ENCODE measurements at places on chromosomes 2 and 18.

- no peak for DNase-seq
These were observed 16.5 kb upstream of the NRP2 start for GRCh38 chr2:205665791-205666190.

- no peak for DNase-seq
These were observed 118.0 kb downstream of the TRIM43 start for GRCh38 chr2:95709831-95710230.

GRCh38 chr2:57539761-57540160 is 506.8 kb upstream of the VRK2 start:
- no peak for DNase-seq

DNA sequence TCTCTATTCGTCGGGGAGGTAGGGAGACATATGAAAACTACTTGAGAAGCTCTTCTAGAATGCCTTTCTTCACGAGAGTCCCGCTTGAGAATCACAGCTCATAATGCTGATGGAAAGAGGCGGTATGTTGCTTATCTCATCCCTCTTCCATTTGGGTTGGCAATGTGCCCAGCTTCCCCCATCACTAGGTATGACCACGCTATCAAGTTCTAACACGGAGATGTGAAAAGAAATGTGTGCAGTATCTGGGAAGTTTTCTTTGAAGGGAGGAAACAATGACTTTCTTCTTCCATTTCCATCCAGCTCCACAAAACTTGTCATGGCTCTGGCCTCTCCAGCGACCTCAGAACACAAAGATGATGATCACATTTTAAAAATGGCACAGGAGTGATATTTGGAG is 742.4 kb downstream of the DCDC2C start:
- no peak for DNase-seq

- no peak for DNase-seq
These were observed 41.9 kb downstream of the TRAPPC8 start for GRCh38 chr18:31901063-31901462.
